ENCODE measurements at places on chromosomes 11 and 22. TPM values are rescaled to one million over a fixed set of nuclear protein-coding genes. Genes with fewer than 3 reads are reported as not detected.
A peak's percentile ranks its signal among the peaks of the same experiment; 100 is the strongest.

DNA sequence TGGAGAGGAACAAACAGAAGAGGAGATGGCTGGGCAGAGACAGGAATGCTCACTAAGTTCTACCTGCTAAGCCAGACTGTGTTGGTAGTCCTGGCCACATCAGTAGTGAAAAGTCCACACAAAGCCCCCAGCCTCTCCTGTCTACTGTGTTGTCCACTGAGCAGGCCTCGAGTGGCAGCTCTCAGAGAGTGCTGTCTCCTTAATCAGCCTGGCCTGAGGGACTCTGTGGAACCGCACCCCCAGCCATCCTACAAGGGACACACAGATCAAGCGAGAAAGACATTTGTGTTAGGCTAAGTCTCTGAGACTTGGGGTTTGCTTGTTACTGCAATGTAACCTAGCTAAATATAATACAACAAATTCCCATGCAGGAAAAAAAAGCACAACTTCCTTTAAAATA, 71.0 kb downstream of the PACSIN2 start:
- DNase-seq: no peak

GRCh38 chr22:45891021-45891421, 85.9 kb downstream of the WNT7B start:
- no peak for DNase-seq

- DNase-seq: no peak
These were observed 6.0 kb downstream of the NEAT1 start for GRCh38 chr11:65428578-65429067.

DNA sequence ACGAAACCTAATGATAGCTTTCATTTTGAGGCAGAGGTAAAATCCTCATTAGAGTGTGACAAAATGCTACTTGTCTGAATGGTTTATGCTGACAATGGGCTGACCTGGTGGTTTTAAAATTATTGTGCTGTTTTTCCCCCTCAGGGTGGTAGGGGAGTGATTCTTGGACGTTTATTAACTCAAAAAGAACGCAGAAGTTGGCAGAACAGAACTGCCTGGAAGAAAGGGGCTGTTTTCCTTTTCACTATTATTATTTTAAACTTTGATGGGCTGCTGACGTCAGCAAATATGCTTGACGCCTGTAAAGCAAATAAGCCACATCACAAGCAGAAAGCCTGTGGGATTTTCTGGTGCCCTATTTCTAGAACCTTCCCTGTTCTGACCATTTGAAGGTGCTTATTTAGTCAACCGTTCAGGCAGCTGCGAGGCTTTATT, 4.0 kb downstream of the RASSF10 start:
- DNase-seq: no peak

DNA sequence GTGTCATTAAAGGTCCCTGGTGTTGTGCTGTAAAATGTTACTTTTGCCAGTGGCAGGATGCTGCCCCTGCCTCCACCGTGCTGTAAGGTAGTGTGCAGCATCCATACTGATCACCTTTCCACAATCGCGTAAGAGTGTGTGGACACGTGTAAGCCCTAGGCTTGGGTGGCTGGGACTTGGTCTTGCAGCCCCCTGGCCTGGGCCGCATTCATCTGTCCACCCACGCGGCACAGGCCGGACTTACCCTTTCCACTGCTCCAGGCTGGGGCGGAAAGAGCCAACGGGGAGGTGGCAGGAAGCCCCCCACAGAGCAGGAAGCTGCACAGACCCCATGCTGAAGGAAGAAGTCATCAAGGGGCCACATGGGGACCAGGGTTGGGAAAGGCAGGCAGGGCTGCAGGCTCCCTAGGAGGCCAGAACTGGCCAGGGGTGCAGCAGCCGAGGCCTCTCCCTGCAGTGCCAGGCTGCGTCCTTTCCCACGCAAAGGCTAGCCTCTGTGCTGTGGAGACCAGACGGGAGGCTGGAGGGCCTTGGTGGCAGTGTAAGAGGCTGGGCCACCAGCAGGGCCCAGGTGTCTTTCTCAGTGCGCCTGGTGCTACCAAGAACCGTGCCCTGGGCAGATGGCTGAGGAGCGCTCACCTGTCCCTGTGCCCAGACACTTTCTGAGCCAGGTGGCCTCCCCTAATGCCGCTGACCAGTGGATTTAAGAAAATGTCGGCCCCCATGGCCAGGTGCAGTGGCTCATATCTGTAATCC, 11.7 kb upstream of the TMEM191C start:
- peak; percentile 2 for DNase-seq

DNA sequence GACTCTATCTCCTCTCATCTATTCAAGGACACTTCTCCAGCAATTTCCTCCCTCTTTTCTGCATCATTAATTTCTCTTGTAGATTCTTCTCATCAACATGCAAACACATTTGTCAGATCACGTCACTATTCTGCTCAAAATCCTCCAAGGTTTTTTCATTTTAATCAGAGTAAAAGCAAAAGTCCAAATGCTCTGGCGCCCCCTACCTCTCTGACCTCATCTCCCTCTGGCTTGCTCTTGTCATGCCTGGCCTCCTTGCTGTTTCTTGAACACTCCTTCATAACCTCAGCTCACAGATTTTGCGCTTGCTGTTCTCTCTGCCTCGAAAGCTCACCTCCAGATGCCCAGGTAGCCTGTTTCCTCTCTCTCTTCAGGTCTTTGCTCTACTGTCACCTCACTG, 22.4 kb downstream of the RTCB start:
- DNase-seq: no peak

DNA sequence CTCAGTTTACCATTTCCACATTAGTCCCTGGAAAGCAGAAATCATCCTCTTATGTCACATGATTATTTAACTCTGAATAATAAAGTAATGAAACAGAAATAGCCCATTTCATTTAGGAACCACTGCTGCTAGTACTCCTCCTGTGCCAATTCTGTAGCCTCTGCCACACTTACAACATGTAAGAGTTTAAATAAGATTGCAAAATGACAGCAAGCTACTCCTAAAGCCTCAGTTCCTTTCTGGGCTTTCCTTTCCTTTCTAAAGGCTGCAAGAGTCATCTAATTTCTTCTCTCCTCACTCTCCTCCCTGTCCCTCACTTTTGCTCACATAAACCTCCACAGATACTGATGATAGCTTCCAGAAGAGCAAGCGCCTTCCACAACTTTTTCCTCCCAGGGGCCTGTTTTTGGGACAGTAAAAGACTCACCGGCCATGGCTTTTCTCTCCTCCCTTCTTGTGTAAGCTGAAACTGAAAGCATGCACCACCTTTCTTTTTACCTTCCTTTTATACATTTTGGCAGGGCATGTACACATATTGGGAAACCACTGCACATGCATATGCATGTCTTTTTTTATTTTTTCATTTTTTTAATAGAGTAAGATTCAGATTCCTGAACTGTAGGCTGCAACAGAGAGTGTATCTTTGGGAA, 38.5 kb downstream of the CARD18 start:
- DNase-seq: no peak

- DNase-seq: peak; percentile 63
These were observed 1.7 kb downstream of the HPX start for GRCh38 chr11:6438979-6439571.

- no peak for DNase-seq
These were observed 488.3 kb downstream of the INSC start for GRCh38 chr11:15602785-15603567.

DNA sequence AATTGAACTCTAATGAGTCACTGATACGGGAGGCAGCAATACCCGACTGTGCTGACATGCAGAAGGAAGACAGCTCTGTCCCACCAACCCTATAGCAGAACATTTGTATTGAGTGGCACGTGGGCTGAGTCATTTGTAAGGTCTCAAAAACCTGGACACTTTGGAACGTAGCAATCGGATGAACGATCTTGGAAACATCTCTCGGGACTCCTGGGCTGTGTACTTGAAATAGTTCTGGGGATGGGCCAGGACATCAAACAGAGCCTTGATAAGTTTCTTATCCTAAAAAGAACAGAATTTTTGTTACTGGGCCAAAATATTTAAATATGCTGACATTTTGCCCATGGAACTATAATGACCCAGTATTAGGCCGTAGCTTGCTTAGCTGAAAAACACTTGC, 17.1 kb upstream of the NRIP3 start:
- no peak for DNase-seq

- DNase-seq: no peak
These were observed 22.5 kb downstream of the IFITM10 start for GRCh38 chr11:1727861-1728260.

DNA sequence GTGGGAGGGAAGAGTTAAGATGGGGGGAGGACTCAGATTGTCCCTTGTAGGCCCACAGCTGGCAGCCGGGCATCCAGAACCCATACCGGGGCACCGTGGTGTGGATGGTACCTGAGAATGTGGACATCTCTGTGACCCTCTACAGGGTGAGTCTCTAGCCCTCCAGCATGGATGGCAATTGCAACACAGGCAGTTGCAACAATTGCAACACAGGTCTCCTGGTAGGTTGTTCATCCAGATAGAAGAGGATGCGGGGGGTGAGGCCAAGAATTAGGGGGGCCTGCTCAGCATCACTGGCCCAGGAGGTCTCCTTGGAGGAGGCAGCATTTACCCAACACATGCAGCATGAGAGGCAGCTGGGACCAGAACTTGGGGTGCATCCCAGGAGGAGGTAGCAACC, 3.4 kb downstream of the EHBP1L1 start:
- no peak for DNase-seq

GRCh38 chr11:42625757-42626665, 685.8 kb upstream of the API5 start:
- no peak for DNase-seq

GRCh38 chr11:86869531-86869930, 69.2 kb downstream of the PRSS23 start:
- no peak for DNase-seq

DNA sequence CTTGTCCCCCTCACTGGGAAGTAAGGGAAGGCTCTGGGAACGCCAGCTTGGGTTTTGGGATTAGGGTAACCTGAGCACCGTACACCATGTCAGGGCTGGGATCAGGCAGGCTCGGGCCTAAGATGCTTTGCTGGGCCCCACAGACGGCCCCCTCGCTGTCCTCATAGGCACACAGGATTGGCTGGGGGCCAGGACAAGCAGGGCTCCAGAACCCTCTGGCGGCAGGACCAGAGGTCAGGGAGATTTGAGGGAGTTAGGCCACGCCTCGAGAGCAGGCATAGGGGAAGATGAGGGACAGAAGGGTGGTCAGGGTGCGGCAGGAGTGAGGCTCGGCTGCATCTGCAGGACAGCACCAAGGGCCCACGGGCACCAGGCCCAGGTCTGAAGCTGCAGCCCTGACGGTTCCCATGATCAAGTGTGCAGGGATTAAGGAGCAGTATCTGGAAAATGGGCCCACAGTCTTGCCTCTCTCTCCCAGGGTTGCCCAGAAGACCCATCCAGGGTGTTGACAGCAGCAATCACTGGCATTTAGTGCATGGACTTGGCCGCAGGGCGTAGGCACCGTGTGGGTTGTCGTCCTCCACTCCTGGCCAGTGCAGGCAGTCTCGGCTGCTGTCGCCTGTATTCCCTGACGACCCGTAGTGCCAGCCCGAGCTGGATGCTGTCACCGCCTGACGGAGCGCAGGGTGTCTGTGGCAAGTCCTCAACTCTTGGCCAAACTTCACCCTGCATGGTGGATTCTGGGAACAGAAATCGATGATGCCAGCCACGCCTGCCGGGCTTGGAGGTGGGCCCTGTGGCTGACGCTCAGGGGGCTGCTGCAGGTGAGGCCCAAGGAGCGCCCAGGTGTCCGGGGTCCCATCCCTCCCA, 15.7 kb upstream of the GNB1L start:
- DNase-seq: peak; percentile 20

DNA sequence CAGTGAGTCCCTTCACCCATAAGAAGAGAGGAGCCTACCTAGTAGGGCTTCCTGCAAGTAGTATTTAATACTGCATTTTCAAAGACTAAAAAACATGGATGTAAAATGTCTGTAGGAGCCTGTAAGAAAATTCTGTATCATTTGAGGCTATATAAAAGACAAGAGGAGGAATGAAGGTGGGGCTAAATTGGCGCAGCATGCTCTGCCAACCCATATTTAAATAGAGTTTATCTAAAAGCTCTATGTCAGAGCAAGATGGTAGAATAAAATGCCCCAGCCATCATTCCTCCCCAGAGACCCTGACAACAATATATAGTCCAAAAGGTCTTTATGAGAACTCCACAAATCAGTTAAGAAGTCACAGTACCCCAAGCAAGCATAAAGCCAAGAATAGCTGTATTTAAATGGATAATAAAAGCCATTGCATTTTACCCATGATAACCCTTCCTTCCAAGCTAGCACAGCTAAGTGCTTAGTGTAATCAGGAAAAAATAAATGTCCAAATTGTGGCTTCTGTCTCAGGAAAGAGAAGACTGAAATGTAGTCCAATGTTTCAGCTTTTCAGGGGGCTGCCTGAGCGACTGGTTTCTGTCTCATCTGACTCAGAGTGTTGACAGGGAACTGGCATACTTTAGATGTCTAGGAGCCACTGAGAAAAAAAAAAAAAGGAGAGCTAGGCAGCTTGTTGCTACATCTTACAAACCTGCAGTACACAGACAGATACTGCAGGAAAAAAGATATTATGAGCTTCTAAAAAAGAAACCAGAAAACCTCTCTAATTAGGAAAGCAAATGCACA, 258.6 kb downstream of the METTL15 start:
- no peak for DNase-seq

DNA sequence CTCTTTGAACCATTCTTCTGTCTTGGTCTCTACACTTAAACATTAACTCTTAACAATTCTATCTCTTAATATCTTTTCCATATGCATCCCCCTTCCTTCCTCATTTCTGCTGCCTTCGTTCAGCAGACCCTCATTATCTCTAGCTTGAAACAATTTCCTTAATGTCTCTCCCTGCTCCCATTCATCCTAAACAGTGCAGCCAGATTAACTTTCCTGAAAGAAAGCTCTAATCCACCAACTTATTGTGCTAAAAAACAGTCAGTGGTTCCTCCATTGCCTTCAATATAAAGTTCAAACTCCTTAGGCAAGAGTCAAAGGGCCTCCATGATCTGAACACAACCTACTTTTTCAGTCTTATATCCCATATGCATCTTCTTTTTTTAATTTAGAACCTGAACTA, 42.5 kb downstream of the SOX6 start:
- no peak for DNase-seq

DNA sequence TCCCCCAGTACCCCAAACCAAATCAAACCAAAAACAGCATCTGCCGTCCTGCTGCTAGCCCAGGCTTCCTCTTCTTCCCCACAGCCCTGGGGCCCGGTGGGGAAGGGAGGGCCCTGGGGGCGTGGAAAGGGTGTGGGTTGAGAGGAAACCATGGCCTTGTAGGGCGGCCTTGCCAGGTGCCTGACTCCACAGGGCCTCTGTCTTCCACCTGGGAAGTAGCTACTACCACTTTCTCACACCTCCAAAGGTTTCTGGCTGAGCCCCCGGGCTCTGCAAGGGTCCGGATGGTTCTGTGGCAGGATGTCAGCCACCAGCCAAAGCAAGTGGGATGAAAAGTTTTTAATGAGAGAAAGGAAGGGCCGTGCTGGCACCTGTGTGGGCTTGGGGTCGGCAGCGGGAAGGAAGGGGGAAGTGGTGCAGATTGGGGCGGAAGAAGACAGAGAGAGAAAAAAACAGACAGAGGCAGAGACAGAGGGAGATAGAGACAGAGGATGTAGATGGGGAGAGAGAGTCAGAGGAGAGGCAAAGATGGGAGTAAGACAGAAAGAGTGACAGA, 10.5 kb downstream of the TPST2 start:
- DNase-seq: no peak

- DNase-seq: no peak
These were observed 5.6 kb downstream of the AP1B1 start for GRCh38 chr22:29382580-29383302.

ADM gene
- 2.3 TPM for total RNA-seq

SNX32 gene
- total RNA-seq: not detected

ANGPTL5 gene
- not detected for total RNA-seq

HYOU1 gene
- total RNA-seq: 68.1 TPM

MAJIN gene
- not detected for total RNA-seq

SYT7 gene
- total RNA-seq: 1.1 TPM

OR10A2 gene
- not detected for total RNA-seq

AQP11 gene
- total RNA-seq: 1.5 TPM

DNAJB7 gene
- total RNA-seq: not detected

MPPED2 gene
- total RNA-seq: 10.2 TPM

MYRF gene
- 0.05 TPM for total RNA-seq
